Frontal cortex (tissue), 4 donors: ENCODE measurements at places on chromosomes 3 and 15.

GRCh38 chr15:68353421-68354135, 76.0 kb downstream of the FEM1B start:
- DNase-seq = no peak

- DNase-seq = no peak
Observed at GRCh38 chr3:194849166-194849875, 163.6 kb downstream of the FAM43A start.

- no peak for DNase-seq
Observed at GRCh38 chr15:63950911-63951481, 95.3 kb downstream of the DAPK2 start.

GRCh38 chr3:133949438-133949837, 53.8 kb upstream of the RAB6B start:
- DNase-seq = no peak

DNA sequence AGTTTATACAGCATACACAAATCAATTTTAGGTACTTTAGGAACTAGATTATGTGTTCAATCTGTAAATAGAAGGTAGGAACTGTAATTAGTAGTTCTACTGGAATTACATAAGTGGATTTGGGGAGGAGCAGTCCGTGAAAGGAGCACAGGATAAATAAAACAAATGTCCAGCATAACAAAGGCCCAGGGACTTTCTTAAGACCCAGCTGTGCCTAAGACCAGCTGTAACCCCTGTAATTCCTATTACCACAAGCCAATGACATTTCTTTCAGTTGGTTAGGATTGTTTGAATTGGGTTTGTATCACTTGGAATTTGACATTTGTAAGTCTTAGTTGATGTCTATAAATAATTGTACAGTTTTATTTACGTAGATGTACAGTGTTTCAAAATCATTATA, 4.8 kb upstream of the ZBTB20 start:
- DNase-seq = no peak

DNA sequence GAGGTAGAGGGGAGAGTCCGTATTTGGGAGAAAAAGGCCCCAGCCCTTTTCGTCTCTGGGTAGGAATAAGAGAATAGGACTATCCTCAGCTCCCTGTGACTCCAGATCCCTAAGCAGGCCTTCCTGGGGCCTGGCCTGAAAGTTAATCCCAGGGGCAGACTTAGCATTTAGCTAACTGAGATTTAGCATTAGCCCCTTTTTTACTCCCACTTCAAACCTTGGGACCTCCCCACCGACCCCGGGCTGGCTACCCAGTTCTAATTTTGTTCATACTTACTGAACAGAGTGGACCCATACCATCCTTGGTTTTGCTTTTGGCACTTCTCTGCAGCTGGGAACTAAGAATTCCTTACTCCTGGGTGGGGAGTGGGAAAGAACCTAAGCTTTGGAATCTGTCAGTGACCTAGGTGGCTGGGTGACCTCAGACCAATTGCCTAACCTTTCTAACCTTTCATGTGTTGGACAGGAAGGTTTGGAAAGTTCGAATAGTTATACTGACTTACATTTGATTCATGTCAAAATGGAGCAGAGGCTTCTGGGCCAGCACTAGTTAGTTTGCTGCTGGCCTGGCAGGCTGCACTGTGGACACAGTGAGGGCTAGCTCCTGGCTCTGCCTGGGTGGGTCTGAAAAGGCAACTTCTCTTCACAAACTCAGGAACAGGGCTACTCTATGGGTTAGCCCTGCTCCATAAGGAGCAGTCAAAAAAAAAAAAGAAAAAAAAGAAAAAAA, 11.6 kb downstream of the TTC21A start:
- DNase-seq = no peak

DNA sequence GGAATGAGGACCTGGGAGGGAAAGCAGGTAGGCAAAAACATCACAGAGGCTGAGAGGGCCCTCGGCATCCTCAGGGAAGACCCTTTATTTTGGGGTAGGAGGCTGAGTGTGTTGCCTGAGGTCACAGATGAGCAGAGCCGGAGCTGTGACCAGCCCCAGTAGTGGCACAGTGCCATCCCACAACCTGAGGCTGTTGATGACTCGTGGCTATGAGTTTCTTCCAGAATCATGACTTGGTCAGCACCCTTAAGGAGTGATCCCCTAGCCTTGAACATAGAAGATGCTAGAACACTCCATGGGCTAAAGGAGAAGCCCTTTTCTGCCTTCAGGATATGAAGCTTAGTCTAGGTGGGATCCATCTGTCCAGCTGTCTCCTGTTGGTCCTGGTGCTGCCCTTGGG, 19.5 kb upstream of the CXCR6 start:
- DNase-seq = no peak

GRCh38 chr3:56815589-56815988, 13.8 kb upstream of the ARHGEF3 start:
- no peak for DNase-seq

DNA sequence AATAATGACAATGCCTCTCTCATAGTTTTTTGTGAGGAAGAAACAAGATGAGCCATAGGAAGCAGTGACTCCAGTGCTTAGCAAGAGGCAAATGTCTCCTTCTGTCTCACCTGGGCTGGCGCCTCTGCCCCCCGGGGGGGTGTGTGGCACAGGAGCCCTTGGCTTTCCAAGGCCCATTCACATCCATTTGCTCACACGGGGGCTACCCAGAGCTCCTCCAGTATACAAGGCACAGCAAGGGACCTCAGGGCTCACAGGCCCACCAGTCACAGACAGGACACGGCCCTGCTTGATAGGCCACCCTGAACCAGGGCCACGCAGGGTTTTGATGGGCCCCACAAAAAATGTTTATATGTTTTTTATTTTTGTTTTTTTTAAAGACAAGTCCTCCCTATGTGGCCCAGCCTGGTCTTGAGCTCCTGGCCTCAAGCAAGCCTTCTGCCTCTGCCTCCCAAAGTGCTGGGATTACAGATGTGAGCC, 21.9 kb upstream of the EHD4 start:
- DNase-seq = no peak

GRCh38 chr3:126997455-126998038, 14.6 kb downstream of the PLXNA1 start:
- DNase-seq = no peak

DNA sequence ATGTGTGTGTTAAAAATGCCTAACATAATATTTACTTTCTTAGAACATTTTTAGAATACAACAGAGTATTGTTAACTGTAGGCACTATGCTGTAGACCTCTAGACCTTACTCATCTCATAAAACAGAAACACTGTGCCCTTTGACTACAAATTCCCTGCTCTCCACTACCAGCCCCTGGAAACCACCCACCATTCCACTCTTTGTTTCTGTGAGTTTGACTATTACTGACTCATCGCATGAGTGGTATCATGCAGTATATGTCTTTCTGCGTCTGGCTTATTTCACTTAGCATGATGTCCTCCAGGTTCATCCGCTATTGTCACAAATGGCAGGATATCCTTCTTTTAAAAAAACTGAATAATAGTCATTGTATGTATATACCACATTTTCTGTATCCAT, 216.7 kb upstream of the CFAP20DC start:
- DNase-seq = no peak

DNA sequence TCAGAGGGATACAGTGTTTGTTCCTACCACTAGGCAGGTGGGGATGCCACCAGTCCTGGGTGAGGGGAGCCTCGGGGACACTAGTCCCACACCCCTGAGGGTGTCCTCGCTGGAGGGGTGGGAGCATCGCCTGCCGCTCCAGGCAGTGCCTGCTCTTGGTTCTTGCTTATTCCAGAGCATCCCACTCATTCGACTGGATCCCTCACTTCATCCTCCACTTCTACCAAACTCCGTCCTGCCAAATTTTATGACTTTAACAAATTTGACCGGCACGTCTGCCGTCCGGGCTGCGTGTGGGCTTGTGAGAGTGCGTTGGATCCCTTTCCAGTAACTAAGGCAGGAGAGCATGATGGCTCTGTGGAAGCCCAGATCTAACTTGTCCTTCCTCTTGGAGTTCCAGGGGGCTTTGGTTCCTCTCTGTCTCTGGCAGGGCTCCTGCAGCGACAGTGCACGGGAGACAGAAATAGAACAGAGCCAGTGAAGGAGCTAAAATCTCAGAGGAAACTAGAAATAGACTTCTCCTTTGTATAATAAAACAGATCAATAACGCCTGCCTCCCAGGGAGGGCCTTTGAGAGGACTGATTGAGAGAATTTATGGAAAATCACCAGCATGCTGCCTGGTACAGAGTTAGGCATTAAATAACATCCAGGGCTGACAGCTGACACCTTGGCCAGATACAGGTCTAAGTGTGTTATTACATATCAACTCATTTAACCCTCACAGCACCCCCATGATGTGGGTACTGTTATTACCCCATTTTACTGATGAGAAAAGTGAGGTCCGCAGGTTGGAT, 34.5 kb downstream of the MGLL start:
- no peak for DNase-seq

- DNase-seq = no peak
Observed at GRCh38 chr15:89015412-89016097, 72.7 kb upstream of the ABHD2 start.

DNA sequence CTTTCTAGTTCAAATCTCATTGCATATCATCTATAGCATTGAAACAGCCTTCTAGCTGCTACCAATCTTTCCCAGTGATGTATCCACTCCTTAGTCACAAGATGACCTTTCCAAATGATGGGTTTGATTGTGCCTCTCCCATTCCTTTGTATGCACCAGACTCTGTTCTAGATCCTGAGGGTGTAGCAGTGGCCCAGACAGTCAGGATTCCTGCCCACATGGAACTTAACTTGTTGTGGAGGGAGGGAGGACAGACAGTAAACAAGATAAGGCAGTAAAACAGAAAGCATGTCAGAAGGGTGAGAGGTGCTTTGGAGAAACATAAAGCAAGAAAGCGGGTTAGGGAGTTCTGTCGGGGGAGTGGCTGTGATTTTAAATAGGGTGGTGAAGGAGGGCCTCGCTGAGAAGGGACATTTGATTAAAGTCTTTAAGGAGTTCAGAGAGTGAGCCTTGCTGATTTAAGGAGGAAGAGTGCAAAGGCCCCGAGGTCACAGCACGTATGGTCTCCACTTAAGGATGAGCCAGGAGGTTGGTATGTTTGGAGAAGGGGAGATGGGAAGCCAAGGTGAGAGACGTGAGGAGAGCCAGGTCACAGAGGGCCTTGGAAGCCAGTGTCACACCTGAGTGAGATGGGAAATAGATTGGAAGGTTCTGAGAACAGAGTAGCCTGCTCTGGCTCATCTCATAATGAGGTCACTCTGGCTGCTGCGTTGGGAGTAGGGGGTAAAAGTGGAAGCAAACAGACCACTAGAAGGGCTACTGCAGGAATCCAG, 38.3 kb downstream of the FAM43A start:
- DNase-seq = no peak

DNA sequence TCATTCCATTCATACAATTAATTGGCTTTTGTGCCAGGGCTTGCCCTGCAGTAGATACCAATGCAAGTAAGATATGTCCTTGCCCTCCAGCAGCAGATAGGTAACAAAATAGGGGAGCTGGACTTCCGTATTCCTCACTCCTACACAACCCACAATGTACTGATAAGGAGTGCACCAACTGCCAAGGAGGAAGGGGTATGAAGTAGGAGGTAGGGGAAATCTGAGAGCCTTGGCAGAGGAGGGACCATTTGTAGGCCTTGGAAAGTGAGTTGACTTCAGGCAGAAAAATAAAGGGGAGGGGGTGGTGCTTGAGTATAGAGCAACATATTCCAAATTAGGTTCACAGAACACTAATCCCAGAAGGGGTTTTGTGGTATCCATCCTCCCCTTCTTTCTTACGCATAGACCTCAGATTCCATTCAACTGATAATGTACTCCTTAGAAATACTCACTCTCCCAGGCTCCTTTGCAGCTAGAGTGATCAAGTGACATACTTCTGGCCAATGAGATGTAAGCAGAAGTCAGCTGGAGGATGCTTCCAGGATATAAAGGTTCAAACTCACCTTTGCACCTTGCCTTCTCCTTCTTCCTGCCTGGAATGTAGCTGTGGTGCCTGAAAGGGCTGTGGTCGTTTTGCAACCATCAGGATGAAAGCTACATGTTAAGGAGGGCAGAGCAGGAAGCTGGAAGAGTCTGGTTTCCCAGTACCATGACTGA, 127.1 kb upstream of the SMAD3 start:
- no peak for DNase-seq

DNA sequence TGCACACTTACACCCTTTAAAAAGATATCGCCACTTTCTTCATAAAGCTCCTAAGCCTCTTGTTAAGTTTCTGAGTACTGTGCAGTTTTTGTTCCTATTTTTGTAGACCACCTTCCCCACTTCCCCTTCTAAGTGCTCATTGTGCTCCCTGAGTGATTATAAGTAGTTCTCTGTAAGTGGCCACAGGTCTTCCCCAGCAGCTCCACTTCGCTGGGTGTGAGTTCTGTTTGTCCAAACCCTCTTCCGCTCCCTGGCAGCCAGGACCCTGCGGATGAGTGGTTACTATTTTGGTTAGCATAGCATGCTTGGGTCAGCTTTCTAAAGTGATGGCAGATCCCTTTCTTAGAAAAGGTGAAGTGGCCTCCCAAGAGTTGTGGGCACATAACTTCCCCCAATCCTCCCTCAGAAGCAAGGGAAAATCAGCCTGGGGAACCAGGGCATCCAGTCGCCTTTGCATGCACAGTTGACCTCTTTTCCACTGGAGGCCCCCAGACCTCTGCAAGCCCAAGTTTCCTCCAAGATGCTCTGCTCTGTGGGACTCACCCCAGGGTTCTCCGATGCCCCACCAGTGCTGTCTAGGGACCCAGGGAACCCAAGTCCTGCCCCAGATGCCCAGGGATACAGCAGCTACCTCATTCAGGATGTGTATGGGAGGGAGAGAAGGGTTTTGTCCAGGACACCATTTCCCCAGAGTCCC, 69.6 kb downstream of the ATP10A start:
- DNase-seq = no peak

GRCh38 chr3:102141096-102141927, 292.0 kb downstream of the NFKBIZ start:
- no peak for DNase-seq

DNA sequence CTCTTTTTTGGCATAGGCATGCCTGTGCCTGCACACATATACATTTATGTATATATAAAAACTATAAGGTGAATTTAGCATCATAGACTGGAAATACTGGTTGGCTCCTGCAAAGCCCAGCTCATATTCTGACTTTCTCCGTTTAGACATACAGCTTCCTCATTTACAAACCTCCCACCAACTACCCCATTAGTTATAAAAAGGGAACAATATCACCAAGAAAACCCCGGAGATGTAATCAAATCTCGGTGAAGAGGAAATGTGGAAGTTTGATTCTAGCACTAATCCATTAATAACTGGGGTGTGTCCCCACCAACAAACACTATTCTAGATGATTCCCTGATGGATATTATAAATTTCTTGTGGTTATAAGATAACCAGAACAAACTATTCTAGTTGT, 517.7 kb upstream of the TBL1XR1 start:
- DNase-seq = no peak

DNA sequence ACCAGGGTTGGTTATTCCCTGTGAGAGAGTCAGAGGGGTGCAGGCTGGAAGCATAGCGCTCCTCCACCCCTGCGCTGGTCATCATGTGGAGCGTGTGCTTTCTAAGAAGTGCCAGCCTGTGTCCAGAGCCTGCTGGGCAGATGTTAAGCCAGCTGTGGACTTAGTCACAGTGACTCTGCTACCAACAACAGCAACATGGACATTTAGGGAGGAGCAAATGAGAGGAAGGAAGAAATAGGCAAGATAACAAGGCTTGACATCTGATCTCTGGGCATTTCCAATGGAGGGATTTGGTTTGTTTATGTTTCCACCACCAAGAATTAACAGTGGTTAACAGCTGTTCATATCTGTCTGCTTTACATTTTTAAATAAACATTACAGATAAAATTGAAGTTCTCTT, 36.4 kb upstream of the MYZAP start:
- no peak for DNase-seq

- no peak for DNase-seq
Observed at GRCh38 chr3:188234132-188234531, 80.2 kb downstream of the LPP start.
